Thoracic aorta (tissue), 2 donors: ENCODE measurements at places on chromosomes 7 and 10. TPM values are rescaled to one million over a fixed set of nuclear protein-coding genes. Genes with fewer than 3 reads are reported as not detected.

The FLNC gene
- 157 TPM for total RNA-seq

The TMEM178B gene
- 0.95 TPM for total RNA-seq

The AKR1C4 gene
- not detected for total RNA-seq

The PAPSS2 gene
- total RNA-seq, result 20.4 TPM

The CYP3A4 gene
- not detected for total RNA-seq
